ENCODE measurements at places on chromosomes 11 and 22.

DNA sequence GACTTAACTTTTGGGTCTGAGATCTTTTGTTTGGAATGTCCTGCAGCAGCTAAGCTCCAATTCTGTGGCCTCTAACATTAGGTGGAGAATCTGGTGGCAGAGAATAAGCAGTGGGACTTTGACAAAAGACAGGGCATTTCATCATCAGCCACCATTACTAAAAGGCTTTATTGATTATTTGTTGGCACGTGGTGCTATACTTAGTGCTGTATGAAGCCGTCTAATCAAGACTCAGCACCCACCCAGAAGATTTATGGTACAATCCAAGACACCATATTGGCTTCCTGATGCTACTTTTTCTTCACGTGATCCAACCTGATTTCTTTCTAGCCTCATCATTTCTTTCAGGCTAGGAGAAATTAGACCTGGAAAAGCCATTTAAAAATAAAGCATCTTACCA is 80.7 kb upstream of the GRAMD1B start:
- DNase-seq, result no peak

DNA sequence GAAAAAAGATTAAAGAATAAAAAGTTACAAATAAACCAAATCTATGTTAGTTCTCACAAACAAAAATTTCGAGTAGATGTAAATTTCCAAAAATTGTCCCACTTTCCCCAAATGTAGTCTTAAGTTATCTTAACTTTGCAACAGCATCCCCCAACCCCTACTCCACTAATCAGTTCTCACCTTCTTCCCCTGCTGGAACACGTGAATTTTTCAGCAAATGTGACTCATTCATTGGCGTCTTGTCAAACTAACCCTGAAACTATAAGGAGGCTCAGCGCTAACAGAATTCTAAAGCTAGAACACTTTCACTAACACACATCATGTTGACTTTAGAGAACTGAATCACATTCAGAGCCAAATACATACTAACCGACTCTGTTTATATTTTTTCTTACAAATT is 46.1 kb downstream of the PHF21A start:
- DNase-seq, result peak; percentile 81

DNA sequence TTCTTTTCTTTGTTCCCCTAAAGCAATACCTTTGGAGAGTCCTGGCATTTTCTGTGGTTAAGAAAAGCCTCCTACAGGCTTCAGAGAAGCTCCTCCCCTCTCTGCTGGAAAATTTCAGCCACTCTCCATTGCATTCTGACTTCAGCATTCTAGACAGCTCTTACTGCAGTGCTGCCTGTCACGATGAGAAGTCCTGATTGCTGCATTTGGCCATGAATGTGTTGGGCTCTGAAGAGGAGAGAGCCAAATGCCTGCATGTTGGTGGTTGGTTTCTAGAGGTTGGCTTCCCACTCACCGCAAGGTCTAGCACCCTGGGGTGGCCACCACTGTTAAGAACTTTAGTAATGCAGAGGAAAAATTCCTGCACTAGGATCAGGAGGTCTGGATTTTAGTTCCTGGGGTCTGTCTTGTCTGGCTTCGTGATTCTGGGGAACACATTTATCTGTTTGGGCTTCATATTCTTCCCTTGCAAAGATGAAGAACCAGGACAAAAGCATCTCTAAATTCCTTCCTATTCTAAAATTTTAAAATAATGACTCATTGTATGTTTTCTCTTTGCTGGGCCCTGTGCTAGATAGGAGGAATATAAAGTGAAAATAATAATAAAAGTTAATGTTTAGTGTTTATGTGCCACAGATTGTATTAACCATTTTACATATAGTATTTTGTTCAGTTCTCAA is 38.1 kb downstream of the COA4 start:
- DNase-seq, result peak; percentile 72

DNA sequence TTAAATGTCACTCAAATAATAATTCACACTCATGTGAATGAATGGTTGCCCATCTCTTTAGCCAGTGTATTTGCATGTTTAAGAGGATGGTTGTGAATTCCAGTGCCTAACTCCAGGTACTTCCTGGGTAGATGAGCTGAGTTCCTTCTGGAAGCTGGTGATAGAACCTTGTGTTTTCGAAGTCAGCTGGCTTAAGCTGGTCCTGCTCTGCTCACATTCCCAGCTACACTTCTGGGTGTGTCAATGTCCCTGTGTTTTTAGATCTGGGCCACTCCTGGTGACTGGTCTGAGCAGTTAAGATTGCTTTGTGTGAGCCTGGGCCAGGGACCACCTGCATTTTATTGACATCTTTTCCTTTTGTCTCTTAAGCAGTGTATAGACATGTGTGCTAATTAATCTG is 10.6 kb downstream of the TEAD1 start:
- no peak for DNase-seq

Data from astrocyte of the spinal cord (primary cell).